ENCODE measurements at places on chromosomes 3 and 15. TPM values are rescaled to one million over a fixed set of nuclear protein-coding genes. Genes with fewer than 3 reads are reported as not detected.

DNA sequence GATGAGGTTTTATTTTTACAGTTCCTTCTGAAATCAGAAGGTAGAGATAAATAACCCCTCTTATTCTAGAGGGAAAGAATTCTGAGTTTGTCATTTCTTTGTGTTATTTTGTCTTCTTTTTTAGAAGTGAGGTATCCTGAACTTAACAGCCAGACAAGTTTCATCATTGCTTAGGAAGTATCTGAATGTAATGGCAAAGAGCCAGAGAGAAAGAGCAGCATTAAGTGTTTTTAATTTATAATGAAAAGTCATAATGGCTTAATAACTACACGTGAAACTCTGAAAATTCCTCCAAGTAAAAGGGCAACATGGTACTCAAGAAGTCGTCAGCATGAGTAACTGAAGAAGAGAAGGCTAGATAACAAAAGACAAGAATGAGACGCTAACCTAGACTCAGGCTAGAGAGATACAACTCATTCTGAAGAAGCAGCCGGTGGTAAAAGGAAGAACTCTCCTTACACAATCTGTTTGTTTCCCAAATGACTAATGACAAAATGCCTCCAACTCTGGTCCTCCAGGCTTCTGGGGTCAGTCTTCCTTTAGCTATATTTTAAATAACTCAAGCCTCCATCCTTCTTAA, 116.2 kb upstream of the NECTIN3 start:
- no peaks in the 10 kb centered on the region for H3K4me1 ChIP-seq
- no peak for DNase-seq
- no peak overlapping the region for H3K4me3 ChIP-seq
- H3K36me3 ChIP-seq: no peaks in the 10 kb centered on the region
- H3K27ac ChIP-seq: no peak overlapping the region
- H3K27me3 ChIP-seq: no peaks in the 10 kb centered on the region

GRCh38 chr15:24645627-24646026, 29.9 kb upstream of the NPAP1 start:
- H3K4me1 ChIP-seq: no peaks in the 10 kb centered on the region
- H3K36me3 ChIP-seq: no peaks in the 10 kb centered on the region
- H3K27ac ChIP-seq: no peak overlapping the region
- DNase-seq: no peak
- no peaks in the 10 kb centered on the region for H3K27me3 ChIP-seq

The PEAK1 gene
- 37.7 TPM for total RNA-seq

GRCh38 chr15:97966246-97966645, 5.7 kb downstream of the ARRDC4 start:
- peaks cover 5% of the 10 kb centered on the region for H3K4me1 ChIP-seq
- H3K4me3 ChIP-seq: no peak overlapping the region
- H3K36me3 ChIP-seq: peaks cover 6% of the 10 kb centered on the region
- no peak for DNase-seq

DNA sequence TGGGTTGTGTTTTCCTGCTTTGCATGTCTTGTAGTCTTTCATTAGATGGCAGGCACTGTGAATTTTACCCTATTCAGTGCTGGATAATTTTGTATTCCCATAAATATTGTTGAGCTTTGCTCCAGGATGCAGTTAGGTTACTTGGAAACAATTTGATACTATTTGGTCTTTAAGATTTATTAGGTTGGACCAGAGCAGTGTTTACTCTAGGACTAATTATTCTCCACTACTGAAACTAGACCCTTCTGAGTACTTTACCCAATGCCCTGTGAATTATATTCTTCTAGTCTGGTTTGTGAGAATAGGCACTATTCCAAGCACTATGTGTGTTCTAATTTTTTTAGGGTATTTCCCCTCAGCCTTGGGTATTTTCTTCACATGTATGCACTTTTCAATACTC, 37.8 kb upstream of the TASOR start:
- no peaks in the 10 kb centered on the region for H3K36me3 ChIP-seq
- no peak for DNase-seq
- no peak overlapping the region for H3K27ac ChIP-seq
- no peaks in the 10 kb centered on the region for H3K27me3 ChIP-seq
- no peak overlapping the region for H3K4me3 ChIP-seq

DNA sequence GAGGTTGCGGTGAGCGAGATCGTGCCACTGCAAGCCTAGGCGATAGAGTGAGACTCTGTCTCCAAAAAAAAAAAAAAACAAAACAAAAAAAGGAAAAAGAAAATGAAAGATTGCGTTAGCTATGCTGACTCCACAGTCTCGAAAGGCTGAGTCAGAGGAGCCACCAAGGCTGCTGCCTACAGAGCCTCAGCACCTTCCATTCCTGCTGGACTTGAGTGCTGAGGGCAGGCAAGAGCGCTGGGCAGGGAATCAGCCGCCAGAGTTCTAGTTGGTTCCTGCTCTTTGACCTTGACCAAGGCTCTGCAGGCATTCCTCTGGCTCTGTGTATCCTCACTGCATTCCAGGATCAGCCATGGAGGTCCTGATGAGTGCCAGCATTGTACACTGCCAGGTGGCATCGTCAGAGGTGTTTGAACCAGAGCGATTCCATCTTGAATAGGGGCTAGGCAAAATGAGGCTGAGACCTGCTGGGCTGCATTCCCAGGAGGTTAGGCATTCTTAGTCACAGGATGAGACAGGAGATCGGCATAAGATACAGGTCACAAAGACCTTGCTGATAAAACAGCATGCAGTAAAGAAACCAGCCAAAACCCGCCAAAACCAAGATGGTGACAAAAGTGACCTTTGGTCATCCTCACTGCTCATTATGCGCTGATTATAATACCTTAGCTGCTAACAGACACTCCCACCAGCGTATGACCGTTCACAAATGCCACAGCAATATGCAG, 5.9 kb downstream of the MESP2 start:
- H3K4me3 ChIP-seq: no peak overlapping the region
- H3K4me1 ChIP-seq: peaks cover 3% of the 10 kb centered on the region

GRCh38 chr3:14329116-14329830, 73.1 kb upstream of the SLC6A6 start:
- H3K27me3 ChIP-seq: no peaks in the 10 kb centered on the region
- no peak for DNase-seq
- H3K4me3 ChIP-seq: no peak overlapping the region
- no peak overlapping the region for H3K27ac ChIP-seq

Measured in spinal cord (tissue), 10 donors.